ENCODE measurements at places on chromosomes 7 and 10. TPM values are rescaled to one million over a fixed set of nuclear protein-coding genes. Genes with fewer than 3 reads are reported as not detected.

PPIA gene
- polyA plus RNA-seq, result 5,394 TPM

CALCR gene
- polyA plus RNA-seq, result 1.0 TPM

ASZ1 gene
- polyA plus RNA-seq, result not detected

OAT gene
- polyA plus RNA-seq, result 40.3 TPM

UNCX gene
- polyA plus RNA-seq, result 0.03 TPM

RNF148 gene
- polyA plus RNA-seq, result 0.11 TPM

ABCB1 gene
- polyA plus RNA-seq, result 0.51 TPM

SYCE1 gene
- not detected for polyA plus RNA-seq

CASP2 gene
- polyA plus RNA-seq, result 23.7 TPM

DRGX gene
- not detected for polyA plus RNA-seq

FGF8 gene
- polyA plus RNA-seq, result 1.1 TPM

PANK1 gene
- polyA plus RNA-seq, result 18.5 TPM

C10orf67 gene
- polyA plus RNA-seq, result 0.03 TPM

KCNH2 gene
- polyA plus RNA-seq, result 15.0 TPM

SMO gene
- 67.6 TPM for polyA plus RNA-seq

GNGT1 gene
- not detected for polyA plus RNA-seq

DNAH11 gene
- 1.5 TPM for polyA plus RNA-seq

DLX6 gene
- polyA plus RNA-seq, result not detected

BLNK gene
- not detected for polyA plus RNA-seq

CCL24 gene
- polyA plus RNA-seq, result not detected

ZNF365 gene
- 0.41 TPM for polyA plus RNA-seq

AGMO gene
- polyA plus RNA-seq, result 0.22 TPM

STEAP4 gene
- 0.02 TPM for polyA plus RNA-seq

OR9A2 gene
- polyA plus RNA-seq, result not detected

DDC gene
- polyA plus RNA-seq, result not detected

INSYN2A gene
- polyA plus RNA-seq, result 0.08 TPM

OR2A42 gene
- 0.09 TPM for polyA plus RNA-seq

TMEM184A gene
- 2.1 TPM for polyA plus RNA-seq

TOMM7 gene
- polyA plus RNA-seq, result 277 TPM

HOXA1 gene
- not detected for polyA plus RNA-seq

ZNF467 gene
- polyA plus RNA-seq, result 0.89 TPM

GRID2IP gene
- 1.5 TPM for polyA plus RNA-seq

SORCS1 gene
- polyA plus RNA-seq, result 4.1 TPM

FKBP6 gene
- polyA plus RNA-seq, result 0.11 TPM

LDB3 gene
- polyA plus RNA-seq, result 0.17 TPM

ADRB1 gene
- 0.14 TPM for polyA plus RNA-seq

CDC14C gene
- 0.09 TPM for polyA plus RNA-seq

MUC12 gene
- polyA plus RNA-seq, result 16.2 TPM

GPRIN2 gene
- polyA plus RNA-seq, result 19.7 TPM

DOCK4 gene
- 5.1 TPM for polyA plus RNA-seq

POLR2J2 gene
- 2.1 TPM for polyA plus RNA-seq

GPR15LG gene
- polyA plus RNA-seq, result not detected

CACNB2 gene
- polyA plus RNA-seq, result 1.9 TPM

SNX10 gene
- polyA plus RNA-seq, result 4.4 TPM

APBB1IP gene
- 0.02 TPM for polyA plus RNA-seq

KLF14 gene
- polyA plus RNA-seq, result 0.02 TPM

EEPD1 gene
- polyA plus RNA-seq, result 3.1 TPM

FAM180A gene
- polyA plus RNA-seq, result not detected

GHRHR gene
- 1.6 TPM for polyA plus RNA-seq
